ENCODE measurements at places on chromosomes 12 and 14.

DNA sequence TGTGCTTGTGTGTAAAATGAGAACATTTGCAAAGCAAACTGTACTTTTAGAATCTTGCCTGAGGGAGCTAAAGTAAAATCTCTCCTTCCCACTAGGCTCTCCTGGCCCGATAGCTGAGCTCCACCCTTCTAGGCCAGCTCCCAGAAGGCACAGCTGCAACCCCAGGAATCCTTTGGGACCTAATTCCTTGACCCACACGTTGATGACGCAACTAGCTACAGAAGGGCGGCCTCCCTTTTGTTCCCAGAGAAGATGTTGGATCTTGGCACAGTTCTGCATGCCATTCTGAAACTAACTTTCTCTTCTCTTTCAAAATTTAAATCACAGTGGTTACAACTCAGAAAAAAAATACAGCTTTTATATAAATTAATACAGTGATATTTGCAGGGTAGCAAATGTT lies 268.1 kb downstream of the EGLN3 start:
- no peak for DNase-seq

GRCh38 chr12:113059071-113059595 lies 2.6 kb downstream of the DTX1 start:
- no peak for DNase-seq

DNA sequence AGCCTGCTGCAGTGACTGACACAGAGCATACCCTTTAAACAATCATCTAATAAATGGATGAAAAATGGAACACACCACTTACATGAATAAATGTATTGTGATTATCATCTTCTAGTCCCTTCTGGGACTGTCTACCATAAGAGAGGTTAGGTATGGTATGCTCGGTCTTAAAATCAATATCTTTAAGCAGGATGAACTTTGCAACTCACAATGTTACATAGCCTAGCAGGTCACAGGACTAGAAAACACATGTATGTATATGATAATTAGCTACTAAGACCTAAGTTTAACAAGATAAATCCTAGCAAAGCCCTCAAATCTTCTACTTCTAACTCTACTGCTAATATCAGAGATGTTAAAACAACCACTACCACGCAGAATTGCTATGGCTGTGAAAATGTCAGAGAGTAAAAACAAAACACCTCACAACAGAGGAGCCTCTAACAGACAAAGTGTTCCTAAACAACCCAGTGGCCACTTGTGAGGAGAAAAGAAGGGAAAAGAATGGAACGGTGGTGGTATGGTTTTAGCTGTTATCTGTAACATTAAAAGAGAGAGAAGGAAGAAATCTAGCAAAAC lies 139.4 kb downstream of the STXBP6 start:
- no peak for DNase-seq

- no peak for DNase-seq
These were observed 220.7 kb downstream of the TTC6 start for GRCh38 chr14:37816135-37816534.

GRCh38 chr12:100445081-100445481 lies 28.6 kb upstream of the NR1H4 start:
- no peak for DNase-seq

GRCh38 chr12:24780697-24781368 lies 168.1 kb downstream of the BCAT1 start:
- no peak for DNase-seq

DNA sequence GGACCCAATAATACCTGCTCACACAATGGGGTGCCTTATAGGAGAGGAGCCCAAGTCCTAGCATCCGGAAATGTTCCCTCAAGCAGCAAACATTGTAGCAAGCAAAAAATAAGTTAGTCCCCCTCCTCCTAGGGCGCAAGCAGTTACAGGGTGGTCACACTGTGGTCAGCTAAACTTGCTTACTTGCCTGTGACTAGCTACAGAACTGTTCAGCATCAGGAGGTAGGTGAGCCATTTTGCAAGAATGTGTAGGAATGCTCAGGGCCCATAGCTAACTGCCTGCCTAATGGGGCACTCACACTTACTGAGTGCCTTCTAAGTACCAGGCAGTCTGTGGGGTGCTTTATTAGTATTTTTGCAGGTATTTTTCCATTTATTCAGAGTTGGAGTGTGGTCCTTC lies 154.6 kb upstream of the GRIN2B start:
- DNase-seq, result no peak

DNA sequence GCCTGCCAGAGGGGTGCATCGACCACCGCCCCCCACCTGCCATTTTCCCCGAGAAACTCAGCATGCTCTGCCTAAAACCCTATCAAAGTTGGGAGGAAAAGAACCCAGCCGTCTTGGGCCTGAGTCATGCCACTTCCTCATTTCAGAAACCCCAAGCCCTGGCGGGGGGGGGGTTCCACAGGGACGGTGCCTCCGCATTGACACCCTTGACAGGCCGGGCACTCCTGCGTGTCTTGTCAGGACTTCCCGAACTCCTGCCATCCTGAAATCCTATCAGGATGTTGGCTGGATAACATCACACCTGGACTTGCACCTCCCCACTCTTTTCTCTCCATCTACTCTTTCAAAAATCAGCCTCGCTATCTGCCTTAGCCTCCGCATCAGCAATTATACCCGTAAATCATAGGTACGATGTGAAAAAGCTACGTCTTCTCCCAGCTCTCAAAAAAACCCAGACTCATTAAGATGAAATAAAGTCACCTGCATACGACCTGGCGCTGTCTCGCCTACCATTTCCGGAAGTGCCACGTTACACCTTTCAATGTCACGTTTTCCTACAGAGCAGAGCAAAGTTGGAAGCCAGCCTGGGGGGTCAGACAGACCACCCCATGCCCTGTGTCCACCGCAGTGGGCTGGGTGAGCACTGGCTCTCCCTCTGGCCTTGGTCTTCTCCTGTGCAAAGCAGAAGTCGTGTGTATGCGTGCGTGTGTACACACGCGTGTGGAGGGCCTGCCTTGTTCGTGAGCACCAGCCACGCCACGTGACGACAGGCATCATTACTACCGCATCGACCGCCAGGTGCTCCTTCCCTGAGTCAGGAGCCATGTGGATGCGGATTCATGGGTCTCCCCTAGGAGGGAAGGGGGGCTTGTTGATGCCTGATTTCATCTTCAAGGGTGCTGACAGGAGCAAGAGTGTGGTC lies 96.7 kb downstream of the RFLNA start:
- no peak for DNase-seq

- DNase-seq, result no peak
These were observed 975 bp upstream of the RTL1 start for GRCh38 chr14:100904307-100905087.

DNA sequence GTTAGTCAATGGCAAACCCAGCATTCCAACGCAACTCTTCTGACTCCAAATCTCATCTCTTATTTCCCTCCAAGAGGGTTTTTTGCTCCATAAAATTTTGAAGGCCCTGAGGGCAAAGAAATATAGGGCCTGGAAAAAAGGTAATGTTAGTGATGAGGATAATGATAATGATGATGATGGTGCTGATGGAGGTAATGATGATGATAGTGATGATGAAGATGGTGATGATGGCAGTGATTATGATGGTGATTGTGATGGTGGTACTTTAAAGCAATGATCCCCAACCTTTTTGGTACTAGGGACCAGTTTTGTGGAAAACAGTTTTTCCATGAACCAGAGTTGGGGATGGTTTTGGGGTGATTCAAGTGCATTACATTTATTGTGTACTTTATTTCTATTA lies 50.1 kb downstream of the TMX1 start:
- no peak for DNase-seq

DNA sequence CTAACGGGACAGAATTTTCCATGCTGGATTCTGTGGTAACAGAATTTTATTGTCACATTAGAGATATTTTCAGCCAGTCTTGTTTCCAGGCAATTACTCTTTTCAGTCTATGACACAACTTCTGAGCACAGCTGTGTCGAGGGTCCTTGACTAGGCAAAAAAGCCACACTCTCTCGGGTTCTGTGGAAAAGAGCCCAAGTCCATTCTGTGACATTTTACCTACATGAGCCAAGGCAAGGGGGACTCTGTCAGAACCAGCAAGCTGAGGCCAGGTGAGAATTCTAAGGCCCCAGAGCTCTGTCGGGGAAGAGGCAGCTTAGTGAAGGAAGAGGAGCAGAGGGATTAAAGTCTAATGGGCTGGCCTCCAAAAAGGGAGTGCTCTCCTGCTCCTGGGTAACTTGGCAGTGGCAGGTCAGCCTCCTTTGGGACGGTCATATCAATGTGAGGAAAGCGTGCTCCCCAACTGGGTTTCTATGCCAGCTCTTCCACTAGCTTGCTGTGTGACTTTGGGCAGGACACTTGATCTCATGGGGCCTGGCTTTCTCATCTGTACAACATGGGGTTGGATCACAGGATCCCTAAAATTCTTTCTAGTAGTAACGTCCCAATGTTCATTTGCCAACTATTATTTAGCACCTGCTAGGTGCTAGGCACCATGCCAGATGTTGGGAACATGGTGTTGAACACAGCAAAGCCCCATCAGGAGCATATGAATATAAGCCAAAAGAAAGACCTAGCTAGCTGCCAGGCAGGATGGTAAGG lies 16.0 kb upstream of the RIC8B start:
- no peak for DNase-seq

- no peak for DNase-seq
These were observed 202.4 kb upstream of the AMIGO2 start for GRCh38 chr12:47282206-47282605.

DNA sequence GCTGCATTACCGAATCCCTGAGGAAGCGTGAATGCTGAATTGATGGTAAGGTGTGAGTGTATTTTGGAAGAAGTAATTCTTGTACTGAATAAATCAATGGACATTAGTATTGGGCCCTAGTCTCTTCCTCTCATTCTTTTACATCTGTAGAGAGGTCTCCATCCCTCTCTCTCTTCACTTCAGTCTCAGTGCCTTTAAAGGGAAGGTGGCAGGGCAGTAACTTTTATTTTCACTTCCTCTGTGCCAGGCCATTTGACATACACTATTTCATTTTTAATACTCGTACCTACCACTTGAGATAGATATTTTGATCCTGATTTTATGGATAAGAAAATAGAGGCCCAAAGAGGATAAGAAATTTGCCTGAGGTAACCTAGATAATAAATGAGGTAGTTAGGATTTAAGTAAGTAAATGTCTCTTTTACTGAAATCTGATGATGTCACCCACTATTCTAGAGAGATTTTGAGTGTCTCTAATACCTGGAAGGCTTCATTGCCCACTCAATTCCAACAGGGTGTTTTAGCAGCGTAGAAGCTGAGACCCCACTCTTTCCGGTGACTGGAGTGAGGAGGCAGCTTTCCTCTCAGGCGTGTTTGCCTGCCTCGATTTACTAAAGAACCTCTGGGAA lies 177.9 kb upstream of the PRICKLE1 start:
- no peak for DNase-seq

- no peak for DNase-seq
These were observed 202.8 kb upstream of the STXBP6 start for GRCh38 chr14:25252793-25253192.

Measured in H54 (cell line).